ENCODE measurements at places on chromosomes 1 and 21.

- no peak for DNase-seq
Measured at GRCh38 chr1:55751776-55752175, 536.6 kb upstream of the USP24 start.

GRCh38 chr1:201827321-201828216 lies 1.4 kb upstream of the IPO9 start:
- DNase-seq: no peak

DNA sequence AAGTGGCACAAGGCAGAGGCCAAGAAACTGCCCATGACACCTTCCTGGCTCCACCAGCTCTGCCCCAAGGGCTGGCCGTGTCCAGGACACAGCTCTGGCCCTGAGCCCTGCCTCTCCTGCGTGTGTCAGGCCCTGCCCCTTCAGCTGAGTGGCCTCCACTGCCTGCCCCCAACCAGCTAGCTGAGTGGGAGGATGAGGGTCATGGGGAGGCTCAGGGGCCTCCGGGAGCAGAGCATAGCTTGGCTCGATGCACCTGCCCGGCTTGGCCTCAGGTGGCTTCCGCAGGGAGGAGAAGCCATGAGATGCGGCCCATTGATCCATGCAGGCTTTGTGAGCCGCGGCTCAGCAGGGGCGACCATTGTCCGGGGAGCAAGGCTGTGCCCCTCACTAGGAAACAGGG lies 108.7 kb upstream of the TTC34 start:
- no peak for DNase-seq

DNA sequence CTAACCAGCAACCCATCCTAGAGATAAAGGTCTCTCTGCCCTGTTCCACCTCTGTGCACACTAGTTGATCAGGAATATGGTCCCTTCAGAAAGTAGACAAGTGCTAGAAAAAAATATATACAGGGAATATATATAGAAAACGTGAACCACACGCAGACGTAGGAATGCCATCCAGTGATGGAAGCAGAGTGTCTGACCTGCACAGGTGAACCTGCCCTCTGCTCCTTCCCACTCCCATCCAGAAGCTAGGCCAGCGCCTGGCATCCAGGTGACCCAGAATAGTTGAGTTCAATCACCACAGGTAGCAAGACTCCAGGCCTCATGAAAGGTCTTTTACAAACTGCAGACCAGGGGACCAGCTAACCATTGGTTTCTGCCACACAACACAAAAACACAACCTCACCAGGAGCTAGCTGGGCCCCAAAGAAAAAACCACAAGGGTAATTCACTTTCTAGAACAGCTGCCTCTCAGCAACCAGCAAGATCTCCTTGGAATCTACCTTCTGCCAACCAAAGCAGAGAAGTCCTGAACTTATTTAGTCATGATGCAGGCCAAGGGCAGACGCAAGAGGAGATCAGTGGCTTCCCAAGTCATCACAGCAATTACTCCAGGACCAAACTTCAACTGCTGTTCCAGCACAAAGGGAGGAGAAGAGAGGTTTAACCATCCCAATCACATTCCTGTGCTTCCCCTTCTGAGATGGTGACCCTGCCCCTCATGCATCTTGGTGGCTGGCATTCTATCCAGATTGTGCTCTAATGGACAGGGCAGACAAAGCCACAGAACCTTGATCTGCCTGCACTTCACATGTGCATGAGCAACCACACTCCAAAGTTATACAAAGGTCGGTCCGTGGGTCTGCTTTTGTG lies 53.0 kb downstream of the GPR161 start:
- no peak for DNase-seq

GRCh38 chr1:220879076-220879508 lies at the start of gene HLX:
TSS of gene HLX (plus strand) at chr1:220879443. CDS start at chr1:220879858, 415 bp downstream.
- DNase-seq: no peak

DNA sequence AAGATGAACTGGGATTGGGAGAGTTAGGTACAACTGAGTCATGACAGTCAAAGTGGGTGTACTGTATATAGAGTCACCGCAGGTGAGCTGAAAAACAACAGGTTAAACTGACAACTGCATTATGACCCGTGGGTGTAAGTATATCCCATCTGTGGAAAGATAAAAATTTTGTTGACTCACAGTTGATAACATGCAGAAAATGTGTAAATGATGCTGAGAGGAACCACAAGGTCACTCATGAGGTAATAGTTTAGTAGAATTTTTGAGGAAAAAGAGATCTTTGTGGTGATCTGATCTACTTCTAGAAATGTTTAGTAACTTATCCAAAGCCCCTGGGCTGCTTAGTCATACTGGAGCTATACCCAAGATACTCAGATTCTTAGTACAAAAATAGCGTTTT lies 838 bp downstream of the OR2C3 start:
- no peak for DNase-seq

GRCh38 chr21:19648391-19648790 lies 1244.8 kb upstream of the TMPRSS15 start:
- DNase-seq: no peak
